ENCODE measurements at places on chromosomes 5 and 9. TPM values are rescaled to one million over a fixed set of nuclear protein-coding genes. Genes with fewer than 3 reads are reported as not detected.

Gene PCDHB12
- 2.4 TPM for total RNA-seq

Gene MOB3B
- total RNA-seq, result 1.2 TPM

Gene CCNO
- 0.16 TPM for total RNA-seq

Gene TBC1D13
- 16.9 TPM for total RNA-seq

Gene C9orf40
- 4.5 TPM for total RNA-seq

Gene PCDHB10
- 1.3 TPM for total RNA-seq

Gene FAM221B
- not detected for total RNA-seq

Gene PCAT7
- not detected for total RNA-seq

Gene SERF1A
- total RNA-seq, result 4.1 TPM

Gene SQSTM1
- 302 TPM for total RNA-seq

Gene DEPDC1B
- total RNA-seq, result 0.47 TPM

Gene FCHSD1
- total RNA-seq, result 6.1 TPM

Gene SPAAR
- total RNA-seq, result 13.1 TPM

Gene ABLIM3
- total RNA-seq, result 106 TPM

Gene MAMDC2
- total RNA-seq, result 12.3 TPM

Gene LCN1
- not detected for total RNA-seq

Gene LRRC70
- total RNA-seq, result 2.0 TPM

Gene ROR2
- 25.4 TPM for total RNA-seq

Gene ANKDD1B
- 0.21 TPM for total RNA-seq

Gene SPINK6
- not detected for total RNA-seq

Gene POU5F2
- total RNA-seq, result 0.35 TPM

Gene CNTFR
- total RNA-seq, result 45.3 TPM

Gene PCDHA5
- 0.08 TPM for total RNA-seq

Gene LRRC26
- total RNA-seq, result not detected

Gene QRFP
- total RNA-seq, result not detected

Gene ZFP2
- 1.2 TPM for total RNA-seq

Gene RMRP
- total RNA-seq, result 14,118 TPM

Gene JAKMIP2
- total RNA-seq, result 0.29 TPM

Gene DPM2
- total RNA-seq, result 18.3 TPM

Gene GPR150
- not detected for total RNA-seq

Gene FBP1
- 3.4 TPM for total RNA-seq

Gene ARL14EPL
- total RNA-seq, result not detected

Gene FAM151B
- total RNA-seq, result 2.9 TPM

Gene SPINK5
- total RNA-seq, result 0.18 TPM

Gene GADD45G
- 128 TPM for total RNA-seq

Gene PCDHA9
- 0.03 TPM for total RNA-seq

Gene FSD1L
- 3.0 TPM for total RNA-seq

Gene TRIM52
- 9.8 TPM for total RNA-seq

Gene HRCT1
- total RNA-seq, result 9.3 TPM

Gene CEP72
- total RNA-seq, result 1.4 TPM

Gene CCNH
- 38.1 TPM for total RNA-seq

Gene EPB41L4B
- total RNA-seq, result 19.4 TPM

Gene WDR38
- not detected for total RNA-seq

Gene OBP2B
- total RNA-seq, result not detected

Gene RXFP3
- not detected for total RNA-seq

Gene TGFBI
- total RNA-seq, result 130 TPM

Gene DRD1
- 0.55 TPM for total RNA-seq

Gene CYLC2
- total RNA-seq, result not detected

Gene PCDHAC2
- 1.7 TPM for total RNA-seq

All from left cardiac atrium (tissue), 4 donors.